ENCODE measurements at places on chromosomes 1 and 21.

DNA sequence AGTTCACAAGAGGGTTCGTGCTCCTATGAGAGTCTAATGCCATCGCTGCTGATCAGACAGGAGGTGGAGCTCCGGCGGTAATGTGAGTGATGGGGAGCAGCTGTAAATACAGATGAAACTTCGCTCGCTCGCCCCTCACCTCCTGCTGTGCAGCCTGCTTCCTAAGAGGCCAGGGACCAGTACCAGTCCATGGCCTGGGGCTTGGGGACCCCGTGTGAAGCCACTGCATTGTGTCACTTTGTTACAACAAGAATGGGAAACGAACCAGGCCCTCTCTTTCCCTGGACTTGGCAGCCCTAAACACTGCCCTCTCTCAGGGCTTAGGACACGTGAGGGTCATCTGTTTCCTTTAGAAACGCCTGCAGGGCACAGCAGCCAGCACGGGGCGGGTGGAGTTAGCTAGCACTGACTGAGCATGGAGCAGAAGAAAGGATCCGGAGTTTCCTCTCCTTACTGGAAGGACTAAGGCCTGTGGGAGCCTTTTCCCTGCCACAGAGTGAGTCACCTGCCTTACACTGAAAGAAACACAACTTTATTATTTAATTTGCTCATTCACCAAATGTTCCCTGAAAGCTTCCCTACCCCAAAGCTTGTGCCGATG is 185.2 kb upstream of the TMEM51 start:
- DNase-seq, result peak; percentile 63

DNA sequence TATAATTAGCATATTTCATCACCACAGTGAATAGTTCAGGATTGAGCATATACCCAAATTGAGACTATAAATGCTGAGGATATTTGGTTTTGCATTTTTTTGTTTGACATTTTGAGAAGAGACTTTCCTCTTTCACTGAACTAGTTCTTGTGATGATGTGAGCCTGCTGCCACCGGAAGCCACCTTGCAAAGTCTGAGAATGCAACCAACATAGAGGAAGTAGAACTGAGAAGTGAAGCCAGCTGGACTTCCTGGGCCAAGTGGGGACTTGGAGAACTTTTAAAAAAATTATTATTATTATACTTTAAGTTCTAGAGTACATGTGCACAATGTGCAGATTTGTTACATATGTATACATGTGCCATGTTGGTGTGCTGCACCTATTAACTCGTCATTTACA is 102.3 kb downstream of the RPE65 start:
- no peak for DNase-seq

DNA sequence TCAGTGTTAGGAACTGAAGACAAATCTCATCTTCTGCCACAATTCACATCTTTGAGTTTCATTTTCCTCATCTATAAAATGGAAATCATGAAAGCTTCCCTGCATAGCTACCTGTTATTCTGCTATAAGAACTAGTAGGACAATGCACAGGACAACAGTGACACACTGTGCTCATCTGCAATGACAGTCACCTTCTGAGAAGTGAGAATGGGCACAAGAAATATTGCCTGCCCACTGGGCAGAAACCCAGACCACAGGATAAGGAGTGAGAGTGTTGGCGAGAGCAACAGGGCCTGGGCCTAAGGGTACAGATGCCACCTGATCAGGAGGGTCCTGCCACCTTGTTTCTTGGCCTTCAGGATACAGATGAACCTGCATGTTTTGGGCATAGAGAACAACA is 23.3 kb upstream of the ARTN start:
- DNase-seq, result no peak

DNA sequence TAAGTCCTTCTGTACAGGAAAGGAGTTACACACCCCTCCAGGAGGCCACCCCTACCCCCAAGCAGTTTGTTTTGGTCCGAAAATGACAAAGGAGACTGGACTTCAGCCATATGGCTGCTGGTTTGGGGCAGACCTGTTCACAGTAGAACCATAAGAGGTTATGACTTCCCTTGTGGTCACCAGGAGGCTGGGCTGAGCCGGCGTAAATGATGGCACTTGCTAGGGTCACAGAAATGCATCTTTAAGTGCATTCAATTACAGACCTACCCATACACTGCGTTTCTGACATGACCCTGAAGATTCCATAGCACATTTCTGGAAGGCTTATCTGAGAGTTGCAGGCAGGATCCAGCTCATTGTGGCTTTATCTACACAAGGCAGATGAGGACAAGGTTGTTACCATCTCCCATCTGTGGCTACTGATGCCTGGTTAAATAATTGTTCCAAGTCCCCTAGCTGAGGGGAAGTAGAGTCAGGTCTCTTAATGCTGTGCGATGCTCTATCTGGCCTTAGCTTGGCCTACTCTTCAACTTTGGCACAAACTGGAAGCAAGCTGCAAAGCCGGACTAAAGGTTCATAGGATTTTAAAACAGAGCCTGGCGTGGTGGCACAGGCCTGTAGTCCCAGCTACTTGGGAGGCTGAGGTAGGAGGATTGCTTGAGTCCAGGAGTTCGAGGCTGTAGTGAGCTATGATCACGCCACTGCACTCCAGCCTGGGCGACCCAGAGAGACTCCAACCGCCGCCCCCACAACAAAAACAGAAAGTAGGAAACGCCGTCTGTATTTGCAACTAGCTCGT is 1.7 kb upstream of the TRIM67 start:
- DNase-seq, result no peak

DNA sequence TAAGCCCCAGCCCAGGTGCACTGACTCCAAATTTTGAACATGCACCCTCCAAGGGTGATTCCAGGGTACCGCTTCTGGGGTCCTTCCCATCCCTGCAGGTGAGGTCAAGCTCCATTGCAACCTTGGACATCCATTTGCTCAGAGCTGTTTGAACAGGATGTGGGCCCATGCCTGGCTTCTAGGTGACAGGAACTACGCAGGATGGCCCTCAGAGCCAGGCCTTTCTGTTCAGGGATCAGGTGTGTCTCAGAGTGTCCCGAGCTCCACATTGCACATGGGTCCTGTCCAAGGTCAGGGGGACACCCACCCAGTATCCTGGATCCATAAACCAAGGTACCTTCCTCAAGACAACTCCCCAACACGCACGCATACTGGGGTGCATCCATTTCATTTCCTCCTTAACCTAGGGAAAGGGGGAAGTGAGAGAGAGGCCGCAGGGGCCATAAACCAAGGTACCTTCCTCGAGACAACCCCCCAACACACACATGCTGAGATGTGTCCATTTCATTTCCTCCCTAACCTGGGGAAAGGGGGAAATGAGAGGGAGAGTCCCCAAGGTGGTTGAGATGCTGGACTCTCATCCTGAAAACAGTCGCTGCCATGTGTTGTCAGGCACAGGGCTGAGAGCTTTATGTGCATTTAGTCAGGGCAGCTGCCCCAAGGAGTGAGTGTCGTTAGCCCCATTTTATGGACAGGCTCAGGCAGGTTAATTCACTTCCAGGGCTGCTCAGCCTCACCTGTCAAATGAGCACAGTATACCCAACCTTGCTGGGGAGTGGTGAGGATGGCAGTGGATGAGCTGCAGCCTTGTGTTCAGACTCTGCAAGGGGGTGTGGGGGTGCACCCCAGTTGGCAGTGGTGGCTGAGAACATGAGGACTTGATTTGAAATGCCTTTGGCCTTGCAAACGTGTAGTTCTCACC is 2.1 kb downstream of the SLC66A1 start:
- DNase-seq, result no peak

DNA sequence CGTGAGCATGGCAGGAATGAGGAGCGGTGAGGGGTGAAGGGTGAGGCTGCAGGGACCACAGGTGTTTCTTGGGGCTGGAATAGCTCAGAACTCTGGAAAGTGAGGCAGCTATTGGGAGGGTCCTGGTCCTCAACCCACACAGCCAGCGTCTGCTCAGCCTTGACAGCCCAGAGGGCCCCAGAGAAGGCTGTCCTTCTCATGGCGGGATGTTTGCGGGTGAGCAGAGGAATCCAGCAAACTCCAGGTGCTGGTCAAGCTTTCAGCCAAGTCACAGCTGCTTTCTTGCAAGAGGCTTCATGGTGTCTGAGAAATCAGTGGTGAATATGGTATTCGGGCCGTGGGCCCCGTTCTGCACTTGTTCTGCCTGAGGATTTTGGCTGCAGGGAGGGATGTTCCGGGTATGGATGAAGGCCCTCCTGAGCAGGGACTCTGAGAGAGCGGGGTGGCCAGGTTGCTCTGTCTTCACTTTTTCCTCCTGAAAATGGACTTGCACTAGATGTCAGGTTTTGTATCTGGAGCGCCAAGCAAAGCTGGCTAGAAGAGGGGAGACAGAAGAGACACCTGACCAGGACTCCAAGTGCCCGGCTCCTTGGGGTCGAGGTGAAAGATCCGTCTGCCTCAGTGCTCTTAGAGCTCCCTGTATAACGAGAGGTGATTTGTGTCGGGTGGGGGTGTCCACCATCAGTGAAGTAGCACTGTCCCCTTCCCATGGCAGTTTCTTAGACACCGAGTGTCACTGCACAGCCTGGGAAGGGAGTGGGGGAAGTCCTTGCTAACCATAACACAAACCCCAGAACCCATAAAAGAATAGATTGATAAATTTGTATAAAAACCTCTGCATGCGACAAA is 139.9 kb downstream of the PEX14 start:
- no peak for DNase-seq

- DNase-seq, result no peak
These were observed 35.2 kb downstream of the CFAP57 start for GRCh38 chr1:43207229-43207853.

GRCh38 chr1:87717157-87717670 is 388.5 kb downstream of the LMO4 start:
- DNase-seq, result no peak

GRCh38 chr21:41876928-41877652 is 2.1 kb downstream of the PRDM15 start:
- no peak for DNase-seq

DNA sequence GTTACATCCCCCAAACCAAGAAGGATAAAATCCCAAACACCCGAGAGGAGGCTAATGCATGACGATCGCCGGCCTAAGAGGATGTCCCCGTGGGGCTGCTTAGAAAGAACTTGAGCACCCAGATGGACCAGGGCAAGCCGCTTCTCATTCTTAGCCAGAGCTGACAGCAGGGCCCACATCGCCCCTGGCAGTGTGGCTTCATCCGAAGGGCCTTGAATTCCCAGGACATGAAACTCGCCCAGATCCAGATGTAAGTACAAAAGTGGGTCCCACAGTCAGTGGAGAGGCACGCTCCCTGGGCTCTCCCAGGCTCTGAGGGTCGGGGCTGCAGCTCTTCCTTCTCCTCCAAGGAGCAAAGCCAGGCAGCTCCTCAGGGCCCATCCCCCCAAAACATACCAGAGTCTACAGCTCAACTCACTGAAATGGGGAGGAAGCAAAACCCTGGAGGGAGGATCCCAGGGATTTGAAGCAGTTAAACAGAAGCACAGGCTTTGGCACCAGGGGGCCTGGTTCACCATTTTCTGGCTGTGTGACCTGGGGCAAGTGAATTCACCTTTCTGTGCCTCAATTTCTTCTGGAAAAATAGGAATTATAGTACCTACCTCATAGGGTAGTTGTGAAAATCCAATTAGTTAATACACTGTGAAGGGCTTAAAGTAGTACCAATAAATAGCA is 85.6 kb downstream of the MAN1C1 start:
- DNase-seq, result no peak

DNA sequence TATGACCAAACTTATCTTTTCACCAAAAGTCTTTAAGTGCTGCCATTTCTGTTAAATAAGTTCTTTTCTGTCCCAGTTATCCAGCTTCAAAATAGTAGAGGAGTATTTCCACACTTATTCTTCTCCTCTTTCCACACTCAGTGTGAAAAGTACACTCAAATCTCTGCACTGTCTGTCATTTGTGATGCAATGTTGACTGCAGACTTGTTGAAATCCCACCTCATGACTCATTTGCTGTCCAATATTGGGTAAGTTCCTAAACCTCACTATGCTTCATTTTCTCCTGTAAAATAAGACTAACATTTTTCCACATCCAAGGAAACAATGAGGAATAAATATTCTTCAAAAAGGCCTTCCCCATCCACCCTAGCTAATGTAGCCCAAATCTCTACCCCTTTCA is 17.5 kb downstream of the LRRIQ3 start:
- no peak for DNase-seq

GRCh38 chr1:224432672-224433040 is 1.9 kb downstream of the WDR26 start:
- DNase-seq, result no peak

- DNase-seq, result peak; percentile 53
These were observed 38.4 kb upstream of the SPAG17 start for GRCh38 chr1:118223426-118223825.

GRCh38 chr1:10103193-10103592 is 70.4 kb downstream of the UBE4B start:
- DNase-seq, result no peak

- no peak for DNase-seq
These were observed 24.5 kb upstream of the RGS1 start for GRCh38 chr1:192550922-192551534.

DNA sequence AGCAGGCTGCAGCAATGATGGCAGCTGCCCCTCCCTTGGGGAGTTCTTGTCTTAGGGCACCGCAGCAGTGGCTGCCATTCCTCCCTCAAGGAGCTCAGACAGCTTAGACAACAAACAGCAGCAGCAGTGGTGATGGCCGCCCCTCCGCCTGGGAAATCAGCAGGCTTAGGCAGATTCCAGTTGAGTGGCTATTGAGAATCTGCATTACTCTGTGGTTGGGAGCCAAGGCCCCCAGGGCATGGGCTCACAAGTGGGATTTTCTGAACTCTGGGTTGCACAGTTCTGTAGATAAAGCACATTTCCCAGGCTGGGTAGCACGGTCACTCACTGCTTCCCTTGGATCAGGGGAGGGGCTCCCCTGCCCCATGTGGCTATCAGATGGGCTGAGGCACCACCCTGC is 1280.7 kb upstream of the TMPRSS15 start:
- DNase-seq, result peak; percentile 51

GRCh38 chr1:185804206-185804605 is 70.0 kb downstream of the HMCN1 start:
- DNase-seq, result no peak

DNA sequence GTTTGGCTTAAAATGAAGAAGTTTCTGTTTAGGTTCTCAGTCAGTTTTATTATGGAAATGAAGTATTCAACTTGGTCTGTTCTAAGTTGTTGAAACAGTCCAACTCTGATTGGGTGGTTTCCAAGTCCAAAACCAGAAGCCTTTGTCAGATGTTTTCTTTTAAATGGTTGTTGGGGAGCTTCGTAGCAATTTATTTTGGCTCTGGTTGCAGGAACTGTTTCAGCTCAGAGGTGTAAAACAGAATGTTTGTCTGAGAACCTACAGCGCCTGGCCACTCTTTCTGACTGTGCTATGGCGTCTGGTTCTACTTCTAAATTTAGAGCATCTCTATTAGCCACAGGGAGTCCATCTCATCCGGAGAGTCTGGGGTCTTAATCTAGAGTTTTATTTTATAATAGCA is 582.6 kb upstream of the TMPRSS15 start:
- no peak for DNase-seq

DNA sequence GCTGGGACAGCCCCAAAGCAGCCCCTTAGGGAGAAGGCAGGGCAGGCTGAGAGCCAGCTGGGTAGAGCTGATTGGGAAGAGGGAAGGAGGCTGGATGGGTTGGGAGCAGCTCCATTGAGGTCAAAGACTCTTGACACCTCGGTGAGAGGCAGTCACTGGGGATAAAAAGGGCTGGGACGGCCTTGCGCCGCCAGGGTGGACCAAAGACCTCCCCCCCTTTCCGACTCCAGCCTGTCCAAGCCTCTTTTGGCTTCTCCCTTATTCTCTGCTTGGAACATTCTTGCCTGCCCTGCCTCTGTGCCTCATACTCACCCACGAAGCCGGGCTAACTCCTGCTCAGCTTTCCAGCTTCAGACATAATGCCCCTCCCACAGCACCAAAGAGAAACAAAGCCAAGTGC is 51.1 kb downstream of the LRRC38 start:
- no peak for DNase-seq

- DNase-seq, result no peak
These were observed 114.7 kb upstream of the SERBP1 start for GRCh38 chr1:67544921-67545320.

All from ecto neural progenitor cell (in vitro differentiated cells).